ENCODE measurements at places on chromosomes 4 and X. TPM values are rescaled to one million over a fixed set of nuclear protein-coding genes. Genes with fewer than 3 reads are reported as not detected.

DNA sequence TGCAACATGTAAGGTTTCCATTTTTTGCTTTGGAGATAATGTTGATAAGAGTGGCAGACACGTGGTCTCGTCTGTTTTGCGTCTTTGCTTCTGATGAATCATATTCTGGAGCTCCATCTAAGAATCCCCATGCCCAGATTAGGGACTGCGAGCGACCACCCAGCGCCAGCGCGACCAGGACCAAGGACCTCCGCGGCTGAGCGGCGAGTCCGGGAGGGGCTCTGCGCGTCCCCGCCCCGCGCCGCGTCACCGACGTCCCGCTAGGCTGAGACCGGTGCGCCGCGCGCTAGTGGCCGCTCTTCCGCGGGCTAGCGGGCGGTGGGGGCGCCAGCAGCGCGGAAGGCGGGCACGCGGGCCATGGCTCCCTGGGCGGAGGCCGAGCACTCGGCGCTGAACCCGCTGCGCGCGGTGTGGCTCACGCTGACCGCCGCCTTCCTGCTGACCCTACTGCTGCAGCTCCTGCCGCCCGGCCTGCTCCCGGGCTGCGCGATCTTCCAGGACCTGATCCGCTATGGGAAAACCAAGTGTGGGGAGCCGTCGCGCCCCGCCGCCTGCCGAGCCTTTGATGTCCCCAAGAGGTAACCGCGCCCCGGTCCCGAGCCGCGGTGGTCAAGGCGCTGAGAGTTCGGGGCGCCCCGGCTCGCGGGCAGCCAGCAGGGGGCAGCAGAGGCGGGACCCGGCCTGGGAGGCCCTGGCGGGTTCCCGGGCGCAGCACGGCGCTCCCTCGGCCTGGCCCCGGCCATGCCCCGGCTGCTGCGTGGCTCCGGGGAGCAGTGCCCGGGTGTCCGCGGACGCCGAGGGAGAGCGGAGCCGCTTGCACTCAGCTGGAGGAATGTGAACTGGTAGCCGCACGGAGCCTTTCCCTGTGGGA is at the start of gene SRD5A3:
Gene SRD5A3, plus strand, starts transcription at position 263 of the 871 bp plus-strand sequence. Its CDS starts 95 bp downstream, at position 358.
- DNase-seq = peak; percentile 83

DNA sequence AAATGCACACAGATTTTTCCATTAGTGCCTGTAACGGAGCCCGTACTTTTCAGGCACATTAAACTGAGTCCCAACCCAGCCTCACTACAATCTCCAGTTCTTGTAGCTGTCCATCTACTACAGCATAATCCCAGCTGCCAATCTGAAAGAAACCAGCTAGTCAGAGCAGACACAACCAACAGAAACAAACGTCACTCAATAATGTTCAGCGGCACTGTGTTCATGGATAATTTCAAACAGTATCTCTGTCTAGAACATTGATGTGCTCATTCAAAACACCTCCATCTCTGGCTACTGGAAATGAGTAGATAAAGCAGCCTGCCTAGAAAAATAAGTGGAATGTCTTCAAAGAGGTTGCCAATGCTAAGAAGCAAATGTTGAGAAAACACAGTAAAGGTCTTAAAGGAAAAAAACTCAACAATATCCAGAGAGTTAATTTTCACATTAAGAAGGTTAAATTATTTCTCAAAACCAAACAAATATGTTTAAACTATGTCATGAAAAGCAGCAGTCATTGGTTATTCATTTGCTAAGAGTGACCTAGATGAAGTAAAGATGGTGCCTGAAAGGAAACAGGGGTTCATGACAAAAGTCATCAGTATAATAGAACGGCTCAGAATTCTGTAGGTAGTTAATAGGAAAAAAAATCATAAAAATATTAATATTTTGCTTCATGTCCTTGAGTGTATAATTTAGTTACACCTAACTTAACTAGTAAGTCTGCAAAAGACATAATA is 245.1 kb upstream of the MAB21L2 start:
- DNase-seq = no peak

GRCh38 chrX:54291758-54292157 is 66.1 kb downstream of the WNK3 start:
- DNase-seq = no peak

- no peak for DNase-seq
These were observed 75.3 kb upstream of the GRIA3 start for GRCh38 chrX:123108513-123109427.

DNA sequence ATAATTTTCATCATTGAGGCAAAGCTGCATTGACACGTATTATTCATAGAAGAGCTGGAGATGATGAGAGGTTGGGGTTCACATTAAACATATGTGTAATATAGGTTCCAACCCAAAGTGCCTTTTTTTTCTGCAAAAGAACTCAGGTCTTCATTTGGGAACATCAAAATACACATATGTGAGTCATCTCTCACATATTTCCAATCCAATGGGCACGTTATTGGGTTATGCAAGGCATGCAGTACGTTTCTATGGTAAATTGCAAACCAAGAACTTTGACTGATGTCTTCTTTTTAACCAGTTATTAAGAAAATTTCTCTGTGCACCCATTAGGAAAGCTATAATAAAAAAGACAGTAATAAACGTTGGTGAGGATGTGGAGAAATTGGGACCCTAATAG is 150.3 kb upstream of the FAM9B start:
- no peak for DNase-seq

GRCh38 chr4:71270901-71271300 is 67.9 kb upstream of the SLC4A4 start:
- DNase-seq = no peak

GRCh38 chrX:134764202-134764785 is 106.0 kb upstream of the PLAC1 start:
- no peak for DNase-seq

DNA sequence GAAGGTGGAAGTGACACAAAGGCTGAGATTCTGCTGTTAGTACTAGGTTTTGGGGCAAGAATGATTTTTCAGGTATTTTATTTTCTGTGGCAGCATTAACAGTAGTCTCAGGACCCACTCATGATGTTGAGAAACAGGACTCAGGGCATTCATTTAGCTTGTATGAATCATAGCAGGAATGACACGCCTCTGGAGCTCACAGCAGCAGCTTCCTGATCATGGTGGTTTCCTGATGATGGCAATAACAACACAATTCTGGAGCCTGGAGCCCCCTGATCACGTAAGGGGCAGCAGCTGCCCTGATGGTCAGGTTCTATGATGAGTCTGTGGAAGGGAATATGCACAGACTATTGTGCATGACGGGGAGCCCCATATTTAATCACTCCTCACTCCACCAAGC is 47.0 kb downstream of the TASL start:
- DNase-seq = no peak

DNA sequence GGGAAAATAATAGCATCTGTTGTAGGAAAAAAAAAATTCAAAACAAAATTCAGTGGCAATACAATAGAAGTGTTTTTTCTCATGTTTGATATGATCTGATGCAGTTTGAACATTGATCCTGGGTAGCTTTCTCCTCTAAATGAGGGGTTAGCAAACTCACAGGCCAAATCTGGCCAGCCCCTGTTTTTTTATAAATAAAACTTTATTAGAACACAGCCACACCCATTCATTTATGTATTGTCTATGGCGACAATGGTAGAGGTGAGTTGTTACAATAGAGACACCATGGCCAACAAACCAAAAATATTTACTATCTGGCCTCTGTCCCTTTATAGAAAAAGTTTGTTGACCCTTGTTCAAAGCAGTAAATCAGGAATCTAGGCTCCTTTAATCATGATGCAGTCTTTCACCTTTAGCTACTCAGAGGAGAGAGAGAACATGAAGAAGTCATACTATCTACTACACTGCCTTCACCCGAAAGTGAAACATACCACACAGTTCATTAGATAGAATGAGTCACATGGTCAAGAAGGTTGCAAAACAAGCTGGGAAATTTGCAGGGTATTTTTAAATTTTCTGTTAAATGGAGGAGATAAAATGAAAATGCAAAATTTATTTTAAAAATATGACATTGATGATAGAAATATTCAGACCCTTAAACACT is 186.6 kb upstream of the MAOA start:
- DNase-seq = no peak

- no peak for DNase-seq
These were observed 855.6 kb downstream of the CCSER1 start for GRCh38 chr4:90982813-90983212.

DNA sequence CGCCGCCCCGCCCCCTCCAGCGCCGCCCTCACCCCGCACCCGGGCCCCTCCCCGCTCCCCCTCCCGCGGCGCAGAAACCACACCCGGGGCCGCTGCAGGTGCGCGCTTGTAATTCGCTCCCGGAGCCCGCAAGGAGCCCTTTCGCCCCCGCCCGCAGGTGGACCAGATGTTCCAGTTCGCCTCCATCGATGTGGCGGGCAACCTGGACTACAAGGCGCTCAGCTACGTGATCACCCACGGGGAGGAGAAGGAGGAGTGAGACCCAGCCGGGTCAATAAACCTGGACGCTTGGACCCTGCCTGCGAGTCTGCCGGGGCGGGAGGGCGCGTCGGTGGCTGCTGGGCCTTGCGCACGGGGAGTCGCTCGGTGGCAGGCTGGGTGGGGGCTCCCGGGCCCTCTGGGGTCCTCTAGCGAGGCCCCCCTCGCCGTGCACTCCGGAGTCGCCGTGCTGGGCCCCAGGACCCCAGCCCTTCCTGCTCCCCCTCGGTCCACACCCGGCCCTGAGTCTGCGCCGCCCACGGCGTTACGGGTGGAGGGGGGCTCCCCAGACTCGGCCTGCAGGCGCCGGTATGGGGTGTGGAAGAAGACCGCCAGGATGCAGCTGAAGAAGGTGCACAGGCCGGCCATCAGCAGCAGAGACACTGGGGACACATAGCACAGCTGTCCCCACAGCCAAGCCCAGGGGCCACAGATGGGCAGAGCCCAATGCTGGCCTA is 7.1 kb downstream of the SLC49A3 start:
- DNase-seq = no peak

- no peak for DNase-seq
These were observed 487 bp downstream of the HMGB2 start for GRCh38 chr4:173333658-173334084.

GRCh38 chrX:56233100-56233499 is 944 bp downstream of the KLF8 start:
- DNase-seq = no peak

DNA sequence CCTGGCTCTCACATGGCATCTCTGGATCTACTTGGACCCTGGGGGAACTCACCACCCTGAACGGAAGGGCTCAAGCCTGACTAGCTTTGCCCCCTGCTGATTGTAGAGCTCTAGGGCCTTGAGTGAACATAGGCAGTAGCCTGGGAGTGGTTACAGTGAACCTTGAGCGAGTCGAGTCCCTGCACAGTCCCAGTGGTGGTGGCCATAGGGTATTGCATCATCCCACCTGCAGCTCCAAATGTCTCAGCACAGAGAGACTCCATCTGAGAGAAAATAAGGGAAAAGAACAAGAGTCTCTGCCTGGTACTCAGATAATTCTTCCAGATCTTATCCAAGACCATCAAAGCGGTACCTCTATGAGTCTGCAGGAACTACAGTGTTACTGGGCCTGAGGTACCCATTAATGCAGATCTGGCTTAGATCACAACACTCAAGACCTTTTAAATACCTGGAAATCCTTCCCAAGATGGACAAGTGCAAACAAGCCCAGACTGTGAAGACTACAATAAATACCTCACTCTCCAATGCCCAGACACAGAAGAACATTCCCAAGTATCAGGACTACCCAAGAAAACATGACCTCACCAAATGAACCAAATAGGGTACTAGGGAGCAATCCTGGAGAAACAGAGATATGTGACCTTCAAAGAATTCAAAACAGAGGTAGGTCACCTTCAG is 167.5 kb upstream of the TET2 start:
- no peak for DNase-seq

- no peak for DNase-seq
These were observed 55.9 kb downstream of the MID1 start for GRCh38 chrX:10564484-10564883.

- no peak for DNase-seq
These were observed 42.8 kb downstream of the ELOVL6 start for GRCh38 chr4:110155654-110156053.

- DNase-seq = no peak
These were observed 60.2 kb downstream of the MTMR1 start for GRCh38 chrX:150753357-150753756.

DNA sequence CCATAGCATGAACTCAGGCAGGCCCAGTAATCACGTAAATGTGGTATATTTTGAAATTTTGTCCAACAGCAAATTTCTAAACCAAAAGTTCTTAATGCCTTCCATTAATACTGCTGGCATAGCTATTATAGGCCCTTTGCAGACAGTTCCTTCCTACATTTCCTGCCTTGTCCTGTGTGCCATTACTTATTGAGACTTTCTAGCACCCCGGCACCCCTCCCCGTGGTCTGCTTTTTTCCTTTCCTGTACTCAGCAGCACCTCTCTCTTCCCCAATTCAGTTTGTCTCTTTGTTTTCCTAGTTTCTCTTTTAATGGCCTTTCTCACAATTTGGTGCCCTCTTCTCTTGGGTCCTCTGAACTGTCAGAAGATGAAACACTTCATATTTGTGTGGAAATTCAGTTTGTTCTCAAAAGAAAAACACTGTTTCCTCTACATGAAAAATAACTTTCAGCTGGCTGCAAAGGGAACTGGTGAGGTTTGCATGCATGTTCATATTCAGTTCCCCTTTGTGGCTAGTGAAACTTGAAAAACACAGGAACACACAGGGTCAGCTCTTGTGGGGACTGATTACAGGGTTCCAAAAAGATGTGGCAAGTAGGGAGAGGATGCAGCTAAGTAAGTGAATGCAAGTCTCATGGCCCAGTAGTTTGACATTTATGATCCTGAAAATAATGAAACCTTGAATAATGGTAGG is 17.1 kb downstream of the GPR34 start:
- no peak for DNase-seq

DNA sequence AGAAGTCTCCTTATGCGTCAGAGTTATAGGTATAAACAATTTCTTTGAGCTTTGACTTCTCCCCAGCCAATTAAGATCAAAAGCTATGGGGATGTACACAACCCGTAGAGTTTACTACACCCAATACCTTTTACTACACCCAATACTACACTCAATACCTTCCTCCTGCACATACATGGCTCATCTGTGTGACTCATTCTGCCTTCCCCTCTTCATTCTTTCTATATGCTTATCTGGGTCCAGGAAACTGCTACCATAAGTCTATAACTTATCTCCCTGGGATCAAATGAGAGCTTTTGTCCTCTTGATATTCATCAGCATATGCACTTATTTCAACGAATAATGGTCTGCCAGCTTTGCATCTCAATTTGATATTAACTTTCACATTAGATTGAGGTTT is 28.2 kb downstream of the ANKRD50 start:
- no peak for DNase-seq

GPRASP3 gene
- total RNA-seq = 3.7 TPM

NEIL3 gene
- 0.52 TPM for total RNA-seq

MANBA gene
- total RNA-seq = 26.9 TPM

SNCA gene
- total RNA-seq = 23.3 TPM

BMX gene
- total RNA-seq = 20.1 TPM

UGT2B10 gene
- not detected for total RNA-seq

SOX3 gene
- not detected for total RNA-seq

MAGEB16 gene
- total RNA-seq = not detected

NBDY gene
- 7.8 TPM for total RNA-seq

MTMR8 gene
- total RNA-seq = 0.37 TPM

PDCL2 gene
- not detected for total RNA-seq

TRAM1L1 gene
- 0.41 TPM for total RNA-seq

NLGN4X gene
- total RNA-seq = 6.1 TPM

CISD2 gene
- 11.5 TPM for total RNA-seq

DMRTC1B gene
- total RNA-seq = not detected

EFHC2 gene
- 4.5 TPM for total RNA-seq

CITED1 gene
- total RNA-seq = 0.51 TPM

CT45A2 gene
- total RNA-seq = not detected

XK gene
- total RNA-seq = 5.1 TPM

MAGIX gene
- total RNA-seq = 18.9 TPM

FGFR3 gene
- 2.6 TPM for total RNA-seq

NPNT gene
- total RNA-seq = 5.5 TPM

HHIP gene
- total RNA-seq = 14.5 TPM
